HS-27A (cell line): ENCODE measurements at places on chromosomes 6 and 20.

DNA sequence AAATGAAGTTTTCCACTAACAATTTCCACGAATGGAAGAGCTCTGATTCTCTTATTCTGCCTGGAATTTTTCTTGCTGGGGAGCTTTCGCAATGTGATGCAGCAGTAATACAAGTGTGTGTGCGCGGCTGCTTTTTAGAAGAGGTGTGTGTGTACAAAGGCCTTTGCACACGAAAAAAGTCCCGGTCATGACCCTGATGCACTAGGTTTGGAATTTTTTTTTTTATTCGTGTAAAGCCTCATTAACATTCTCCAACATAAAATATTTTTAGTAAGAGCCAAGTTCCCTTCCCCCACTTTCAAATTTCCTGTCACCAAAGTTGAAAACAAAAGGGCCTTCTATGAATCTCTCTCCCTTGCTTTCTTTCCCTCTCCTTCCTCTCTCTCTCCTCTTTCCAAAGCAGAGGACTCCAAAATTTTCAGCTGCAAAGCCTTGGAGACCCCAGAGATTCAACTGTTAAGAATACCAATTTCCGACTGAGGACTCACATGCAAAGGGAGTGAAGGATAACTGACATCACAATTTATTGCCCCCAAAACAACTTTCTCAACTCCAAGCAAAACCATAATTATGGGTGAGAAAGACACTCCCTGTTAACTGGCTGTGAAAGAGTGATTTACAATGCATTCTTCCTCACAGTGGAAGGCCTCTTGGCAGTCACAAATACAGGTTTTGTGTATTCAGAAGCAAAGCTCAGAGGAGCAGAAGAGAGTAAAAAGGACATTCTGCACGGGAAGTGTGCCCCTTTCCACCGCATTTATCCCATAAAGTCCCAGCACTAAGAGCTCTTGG, 421.2 kb upstream of the JARID2 start:
- no peak for DNase-seq

DNA sequence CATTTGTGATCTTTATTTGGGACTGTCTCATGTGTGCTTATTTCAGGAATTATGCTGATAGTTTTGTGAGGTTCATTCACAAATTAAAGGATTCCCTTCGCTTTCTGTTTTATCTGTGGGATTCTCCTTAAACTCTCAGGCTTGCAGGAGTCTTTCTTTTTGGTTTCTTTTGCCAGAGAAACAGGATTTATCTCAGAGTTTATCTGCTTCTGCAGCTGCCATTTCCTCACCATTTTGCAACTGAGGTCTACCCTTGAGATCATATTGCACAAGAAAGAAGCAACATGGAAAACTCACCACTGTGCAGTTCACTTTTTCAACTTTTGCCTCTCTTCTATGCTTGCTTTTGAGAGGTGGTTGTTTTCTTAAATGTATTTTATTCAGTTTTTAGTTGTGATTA, 201.0 kb downstream of the PRL start:
- DNase-seq = no peak

DNA sequence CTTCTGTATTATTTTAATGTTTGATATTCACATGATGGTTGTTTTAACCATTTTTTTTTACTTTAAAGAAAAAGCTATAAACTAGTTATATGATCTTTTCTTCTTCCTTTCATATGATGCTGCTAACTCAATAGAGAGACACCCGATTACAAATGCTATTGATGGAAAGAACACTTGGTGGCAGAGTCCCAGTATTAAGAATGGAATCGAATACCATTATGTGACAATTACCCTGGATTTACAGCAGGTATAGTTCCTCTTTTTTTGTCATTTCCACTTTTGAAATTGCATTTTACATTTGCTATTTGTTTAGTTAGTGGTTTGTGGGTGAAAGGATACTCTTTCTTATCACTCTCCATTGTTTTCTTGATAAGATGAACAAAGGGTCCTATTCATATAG, 176.7 kb downstream of the LAMA2 start:
- no peak for DNase-seq

- no peak for DNase-seq
These were observed 8.0 kb upstream of the BCAS1 start for GRCh38 chr20:54078296-54078984.

DNA sequence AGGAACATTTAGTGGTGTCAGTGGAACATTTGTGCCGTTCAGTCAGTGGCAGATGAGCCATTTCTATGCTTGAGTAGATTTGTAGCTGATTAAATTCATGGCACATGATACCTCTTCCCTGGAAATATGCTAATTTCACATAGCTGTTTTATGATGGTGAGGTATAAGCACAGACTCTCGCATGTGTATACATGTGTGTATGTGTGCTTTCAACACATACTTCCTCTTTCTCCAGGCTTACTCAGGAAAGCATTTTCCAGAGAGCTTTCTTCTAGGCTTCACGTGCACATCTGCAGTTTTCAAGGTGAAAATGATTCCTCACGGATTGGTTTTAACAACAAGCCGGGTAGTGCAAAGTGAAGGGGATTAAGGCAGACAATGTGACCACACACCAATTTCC, 396.5 kb downstream of the HDGFL1 start:
- DNase-seq = no peak

DNA sequence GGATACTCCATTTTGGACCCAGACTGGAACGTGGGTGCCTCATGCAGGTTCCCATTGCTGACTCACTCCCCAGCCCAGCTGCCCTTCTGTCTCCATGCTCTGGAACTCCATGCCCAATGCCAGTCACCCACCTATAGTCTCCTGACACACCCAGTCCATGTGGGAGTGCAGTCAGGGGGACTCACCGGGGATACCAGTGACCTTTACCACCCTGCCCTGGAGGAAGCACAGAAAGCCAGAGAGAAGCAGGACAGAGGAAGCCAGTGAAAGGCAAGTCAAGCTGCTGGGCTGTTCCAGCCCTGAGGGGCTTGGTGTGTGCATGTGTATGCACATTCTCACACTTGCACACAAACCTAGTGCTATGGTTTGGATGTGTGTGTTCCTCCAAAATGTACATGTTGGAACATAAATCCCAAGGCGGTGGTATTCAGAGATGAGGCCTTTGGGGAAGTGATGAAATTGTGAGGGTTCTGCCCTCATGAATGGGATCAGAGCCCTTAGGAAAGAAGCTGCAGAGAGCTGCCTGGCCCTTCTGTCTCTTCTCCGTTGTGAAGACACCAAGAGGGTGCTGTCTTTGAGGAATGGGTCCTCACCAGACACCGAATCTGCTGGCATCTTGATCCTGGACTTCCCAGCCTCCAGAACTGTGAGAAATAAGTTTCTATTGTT, 121.4 kb upstream of the MAFB start:
- no peak for DNase-seq
